ENCODE measurements at places on chromosomes 16 and 17.

DNA sequence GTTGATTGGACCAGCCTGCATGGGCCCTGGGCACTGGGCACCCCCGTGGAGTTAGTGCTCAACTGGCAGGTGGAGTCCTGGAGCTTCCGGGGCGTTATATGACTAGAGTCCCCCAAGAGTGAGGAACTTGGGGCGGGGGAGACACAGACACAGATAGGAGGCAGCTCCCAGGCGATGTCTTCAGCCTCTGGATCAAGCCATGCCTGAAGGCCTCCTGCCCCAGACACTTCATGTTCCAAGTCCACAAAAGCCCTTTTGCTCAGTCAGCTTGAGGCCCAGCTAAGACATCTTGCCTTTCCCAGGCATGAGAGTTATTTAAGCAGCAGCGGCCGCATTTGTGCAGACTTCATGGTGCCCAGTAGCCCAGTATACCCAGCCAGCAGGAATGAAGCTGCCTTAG, 136.6 kb upstream of the CIBAR2 start:
- DNase-seq = no peak

DNA sequence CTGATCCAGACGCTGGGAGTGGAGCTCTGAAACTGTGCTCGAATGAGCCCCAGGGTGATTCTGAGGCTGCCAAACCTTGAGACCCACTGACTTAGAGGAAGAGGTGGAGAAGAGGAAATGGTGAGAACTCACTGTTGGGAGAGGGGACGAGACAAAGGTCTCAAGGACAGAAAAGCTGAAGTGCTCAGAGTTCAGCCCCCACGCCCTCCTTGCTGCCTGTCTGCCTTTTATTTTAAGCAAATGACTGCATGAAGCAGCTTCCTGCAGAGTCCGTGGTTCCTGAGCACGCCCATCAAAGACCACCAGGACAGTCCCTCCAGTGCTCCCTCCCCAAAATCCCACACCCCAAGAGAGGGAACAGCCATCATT, 20.4 kb downstream of the COTL1 start:
- no peak for DNase-seq

GRCh38 chr17:10729334-10730193, at the start of gene TMEM220:
TMEM220 (minus strand) TSS chr17:10730023; CDS start chr17:10729851, 172 bp downstream.
- peak; percentile 85 for DNase-seq

DNA sequence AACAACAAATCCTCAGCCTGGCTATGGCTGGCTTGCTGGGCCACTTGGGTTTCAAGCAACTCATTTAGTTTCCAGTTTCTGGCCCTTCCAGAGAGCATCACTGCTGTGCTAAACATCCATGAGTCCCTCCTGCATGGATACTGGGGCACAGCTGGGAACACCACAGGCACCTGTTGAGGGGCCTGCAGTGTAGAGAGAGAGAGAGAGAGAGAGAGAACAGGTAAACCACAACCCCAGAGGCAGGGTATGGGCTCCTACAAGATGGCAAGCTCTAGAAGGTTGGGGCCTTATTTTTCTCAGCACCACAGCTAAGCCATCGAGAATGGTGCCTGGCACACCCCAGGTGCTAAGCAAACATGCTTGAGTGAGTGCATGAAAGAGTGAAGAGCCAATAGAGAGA, 120.3 kb downstream of the RBFOX3 start:
- DNase-seq = no peak

DNA sequence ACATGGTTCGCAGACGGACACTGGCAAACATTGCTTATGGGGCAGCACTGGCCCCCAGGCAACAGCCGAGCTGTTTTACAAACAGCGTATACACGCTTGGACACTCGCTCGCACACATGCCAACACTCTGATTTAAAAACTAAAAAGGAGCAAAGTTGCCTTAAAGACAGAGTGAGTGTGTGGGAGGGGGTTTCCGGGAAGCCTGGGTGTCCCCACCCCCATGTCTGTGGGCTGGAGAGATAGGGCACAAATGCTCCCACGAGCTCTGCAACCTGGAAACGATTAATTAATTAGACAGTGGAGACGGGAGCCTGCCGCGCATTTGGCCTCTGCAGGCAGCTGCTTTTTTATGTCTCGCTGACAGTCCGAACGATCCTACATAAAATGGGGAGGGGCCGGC, 107.9 kb upstream of the ZNF469 start:
- DNase-seq = no peak

DNA sequence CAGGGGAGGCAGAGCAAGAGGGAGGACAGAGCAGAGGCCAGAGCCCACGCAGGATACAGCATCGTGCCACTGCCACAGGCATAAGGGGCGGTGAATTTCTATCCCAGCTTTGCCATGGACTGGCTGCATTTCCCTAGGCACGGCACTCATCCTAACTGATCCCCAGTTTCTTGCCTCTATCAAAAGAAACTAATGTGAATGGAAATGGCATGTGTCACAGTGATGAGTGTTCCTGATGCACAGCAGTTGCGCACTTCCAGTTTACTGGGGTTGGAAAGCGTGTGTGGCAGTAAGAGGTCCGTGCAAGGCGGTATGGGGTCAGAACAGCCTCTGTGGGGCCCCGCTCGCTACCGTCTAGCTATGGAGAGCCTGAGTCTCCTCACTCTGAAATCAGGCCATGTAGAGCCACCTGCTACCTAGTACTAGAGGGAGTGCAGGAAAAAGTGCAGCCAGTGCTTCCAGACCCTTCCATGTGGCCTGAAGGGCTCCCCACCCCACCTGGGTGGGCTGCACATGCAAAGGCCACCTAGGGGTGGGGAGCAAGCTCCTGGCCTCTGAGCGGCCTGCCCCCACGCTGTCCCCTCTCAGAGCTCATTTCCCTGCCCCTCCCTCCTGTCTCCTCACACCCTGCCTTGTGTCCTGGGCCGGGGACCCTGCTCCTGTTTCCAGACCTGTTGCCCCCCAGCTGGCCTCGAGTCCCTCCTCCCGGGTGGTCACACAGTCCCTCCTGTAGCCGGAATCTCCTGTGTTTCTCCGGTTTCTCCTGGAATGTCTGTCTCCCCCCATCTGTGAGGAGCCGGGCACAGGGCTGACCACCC, 5.0 kb upstream of the KCNJ18 start:
- no peak for DNase-seq

- no peak for DNase-seq
These were observed 53.5 kb upstream of the DNAJA2 start for GRCh38 chr16:47026947-47027346.

GRCh38 chr17:7203391-7203790, 16.2 kb downstream of the DLG4 start:
- DNase-seq = no peak
